ENCODE measurements at places on chromosomes 16 and 17.

GRCh38 chr16:2686912-2687507, 4.7 kb downstream of the KCTD5 start:
- DNase-seq: no peak

DNA sequence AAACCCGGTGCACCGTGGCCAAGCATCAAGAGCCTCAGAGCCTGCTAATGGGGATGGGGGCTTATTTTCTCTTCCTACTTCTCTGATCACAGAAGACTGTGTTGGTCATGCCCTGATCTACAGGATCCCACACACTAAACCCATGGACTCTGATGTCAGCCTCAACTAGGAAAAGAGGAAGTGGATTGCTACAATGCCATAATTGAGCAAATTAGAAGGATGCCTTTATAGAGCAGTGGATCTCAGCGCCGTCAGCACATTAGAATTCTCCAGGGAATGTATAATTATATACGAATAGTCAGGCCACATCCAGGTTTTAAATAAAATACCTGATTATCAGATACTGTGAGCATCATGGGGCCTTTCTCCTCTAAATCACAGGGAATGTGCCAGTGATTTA, 64.8 kb downstream of the VAT1L start:
- DNase-seq: no peak

- no peak for DNase-seq
Observed at GRCh38 chr16:57055671-57056070, 36.7 kb upstream of the CPNE2 start.

GRCh38 chr16:52852978-52853377, 199.7 kb downstream of the CHD9NB start:
- DNase-seq: no peak

DNA sequence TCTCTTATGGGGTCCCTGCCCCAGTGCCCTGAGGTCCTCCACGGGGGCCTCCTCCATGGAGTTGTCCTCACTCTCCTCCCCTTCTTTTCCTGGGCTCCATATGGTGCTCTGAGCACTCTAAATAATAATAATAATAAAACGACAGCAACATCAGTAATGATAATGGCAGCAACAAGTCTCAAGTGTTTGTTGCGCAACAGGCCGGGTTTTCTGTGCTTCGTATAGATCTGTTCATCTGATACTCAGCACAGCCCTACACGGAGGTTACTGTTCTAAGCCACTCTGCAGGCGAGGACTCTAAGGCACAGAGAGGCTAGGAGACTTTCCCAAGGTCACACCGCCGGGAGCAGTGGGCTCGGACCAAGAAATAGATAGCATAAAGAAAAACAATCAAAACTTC, 13.7 kb downstream of the CIBAR2 start:
- no peak for DNase-seq

- no peak for DNase-seq
Observed at GRCh38 chr17:4980644-4981216, 6.7 kb downstream of the CAMTA2 start.

- DNase-seq: no peak
Observed at GRCh38 chr17:27974531-27975145, 67.8 kb upstream of the NLK start.

DNA sequence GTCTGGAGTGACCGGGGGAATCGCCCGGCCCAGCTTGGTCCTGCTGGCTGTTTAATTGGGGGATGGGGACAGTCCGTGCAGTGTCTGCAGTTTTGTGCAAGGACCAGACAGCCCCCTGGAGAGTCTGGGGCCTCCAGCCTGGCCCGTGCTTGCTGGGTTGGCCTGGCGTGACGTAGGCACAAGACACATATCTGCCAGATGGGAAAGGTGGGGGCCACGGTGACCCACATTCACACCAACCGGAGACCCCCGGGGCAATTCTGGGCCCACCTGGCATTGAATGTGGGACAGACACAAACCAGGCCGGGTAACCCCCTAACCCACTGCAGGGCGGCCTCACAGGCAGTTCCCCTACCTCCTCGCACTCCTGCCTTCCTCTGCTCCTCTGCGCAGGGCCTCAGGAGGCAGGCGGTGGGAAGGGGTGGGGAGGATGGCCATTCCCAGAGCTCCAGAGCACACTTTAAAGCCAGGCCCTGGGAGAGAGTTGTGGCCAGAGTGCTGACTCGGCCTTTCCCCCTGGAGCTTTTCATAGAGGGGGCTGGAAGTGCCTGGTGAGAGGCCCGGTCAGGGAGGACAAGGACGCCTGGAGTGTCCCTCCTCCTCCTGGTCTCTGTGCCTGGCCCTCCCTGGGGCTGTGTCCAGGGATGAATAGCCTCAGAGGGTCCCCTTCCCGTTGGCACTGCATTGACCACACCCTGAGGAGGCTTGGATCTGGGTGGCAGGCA, 1.5 kb downstream of the MRC2 start:
- DNase-seq: no peak

DNA sequence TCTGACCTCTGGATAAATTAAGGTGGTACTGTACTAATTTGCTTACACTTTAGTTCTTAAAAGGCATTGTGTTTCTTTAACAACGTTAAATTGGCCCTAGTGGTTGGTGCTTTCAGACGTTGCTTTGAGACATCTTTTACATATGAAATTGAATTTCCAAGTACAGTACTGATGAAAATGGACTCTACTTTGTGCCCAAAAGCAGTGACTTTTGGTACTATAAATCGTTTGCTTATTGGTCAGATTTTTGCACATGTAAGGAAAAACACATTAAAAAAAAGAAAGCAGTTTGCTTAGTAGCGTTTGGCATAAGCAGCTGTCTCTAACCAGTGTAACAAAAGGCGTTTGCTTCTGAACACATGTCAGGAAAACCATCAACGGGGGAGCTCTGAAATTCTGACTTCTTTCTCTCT, 139.6 kb downstream of the CDK5R1 start:
- DNase-seq: no peak

- DNase-seq: no peak
Observed at GRCh38 chr17:40659911-40660310, 5.1 kb downstream of the KRT222 start.

GRCh38 chr17:48055531-48056245, 7.5 kb downstream of the NFE2L1 start:
- DNase-seq: no peak

DNA sequence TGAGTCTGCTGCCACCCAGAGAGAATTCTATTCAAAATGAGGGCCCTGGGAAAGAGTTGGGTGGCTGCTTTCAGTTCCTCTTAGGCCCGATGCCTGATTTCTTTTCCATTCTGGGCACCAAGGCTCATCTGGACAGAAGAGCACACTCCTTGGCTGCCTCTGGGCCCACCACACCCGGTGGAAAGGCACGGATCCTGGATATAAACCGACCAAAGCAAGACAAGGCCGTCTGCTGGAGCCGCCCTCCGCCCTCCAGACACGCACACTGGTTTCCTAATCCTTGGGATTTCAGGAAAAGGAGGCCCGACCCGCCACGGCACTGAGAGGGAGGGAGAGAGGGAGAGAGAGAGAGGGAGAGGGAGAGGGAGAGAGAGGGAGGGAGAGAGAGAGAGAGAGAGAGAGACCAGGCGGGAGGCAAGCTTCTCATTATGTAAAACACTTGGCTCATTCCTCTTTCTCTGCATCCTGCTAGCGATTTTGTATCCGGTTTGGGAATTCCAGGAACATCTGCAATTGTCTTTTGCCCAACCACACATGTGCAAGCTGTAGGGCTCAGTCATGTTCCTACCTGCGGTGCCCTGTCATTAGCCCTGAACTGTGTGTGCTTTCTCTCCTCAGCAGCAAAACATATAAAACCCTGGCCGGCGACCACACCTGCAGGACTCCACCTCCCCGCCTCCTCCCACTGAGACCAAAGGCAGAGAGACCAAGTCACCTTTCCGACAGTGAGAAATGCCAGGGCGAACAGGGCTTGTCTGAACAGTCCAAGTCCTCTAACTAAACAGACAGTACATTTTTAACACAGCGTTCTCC, 347.2 kb downstream of the SOX9 start:
- no peak for DNase-seq

- DNase-seq: no peak
Observed at GRCh38 chr17:73689596-73690275, 45.5 kb upstream of the SDK2 start.

DNA sequence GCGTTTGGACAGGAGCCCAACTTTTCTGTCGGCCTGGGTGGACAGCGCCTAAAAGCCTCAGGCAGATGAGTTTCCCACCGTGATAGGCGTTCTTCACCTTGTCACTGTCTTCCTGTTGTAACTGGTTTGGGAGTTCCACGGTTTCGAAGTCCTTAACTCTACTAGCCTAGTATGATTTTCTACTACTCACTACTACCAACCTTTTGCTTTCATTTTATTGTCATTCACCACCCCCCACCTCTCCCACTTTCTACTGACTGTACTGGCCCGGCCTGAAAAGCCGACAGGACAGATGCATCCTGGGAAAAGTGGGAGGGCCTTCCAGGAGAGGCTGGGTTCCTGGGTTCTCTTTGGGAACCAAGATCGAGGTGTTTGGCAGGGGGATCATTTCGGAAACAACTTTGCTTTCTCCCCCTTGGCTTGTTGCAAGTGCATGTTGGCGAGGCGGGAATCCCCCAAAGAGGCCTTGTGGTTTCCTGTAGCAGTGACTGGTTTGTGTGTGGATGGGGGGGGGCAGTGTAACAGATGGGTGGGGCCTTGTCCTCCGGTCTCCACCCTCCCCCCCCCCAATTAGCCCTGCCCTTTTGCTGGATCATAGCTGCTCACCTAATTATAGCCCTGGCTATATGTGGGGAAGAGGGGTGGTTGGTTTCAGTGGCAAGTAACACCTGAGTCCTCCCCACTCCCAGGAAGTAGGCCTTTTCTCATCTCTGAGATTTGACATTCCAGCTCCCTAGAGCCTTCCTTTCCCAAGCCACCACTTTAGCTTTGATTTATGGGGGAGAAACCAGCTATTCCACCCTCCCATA, 1.4 kb downstream of the EIF5A start:
- peak; percentile 67 for DNase-seq

- no peak for DNase-seq
Observed at GRCh38 chr16:79715061-79715460, 114.5 kb upstream of the MAF start.

DNA sequence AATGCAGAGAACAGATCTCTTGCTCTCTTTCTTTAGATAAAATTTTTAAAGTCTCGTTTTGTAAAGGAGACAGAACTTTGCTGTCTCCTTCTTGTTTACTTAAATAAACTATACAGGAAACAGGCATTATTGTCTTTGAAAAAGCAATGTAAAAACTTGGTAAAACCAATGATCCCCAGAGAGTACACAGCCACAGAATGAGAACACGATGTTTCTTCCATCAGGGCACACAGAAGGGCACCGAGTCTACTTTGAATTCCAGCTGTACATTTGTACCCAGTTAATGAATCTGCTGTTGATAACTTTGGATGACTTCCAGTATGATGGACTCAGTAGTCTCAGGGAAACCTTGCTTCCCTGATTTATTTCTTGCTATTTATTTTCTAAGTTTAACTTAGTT, 8.1 kb upstream of the TMEM100 start:
- no peak for DNase-seq

- no peak for DNase-seq
Observed at GRCh38 chr17:17841601-17842025, 4.8 kb upstream of the SREBF1 start.

GRCh38 chr16:85662976-85663830, 25.6 kb downstream of the GINS2 start:
- DNase-seq: no peak

Data from stimulated activated CD8-positive, alpha-beta memory T cell treated with anti-CD3 and anti-CD28 coated beads, Interleukin-7, amount 100 ng/mL, for 1 hour (primary cell).